Colonic mucosa (tissue), 4 donors: ENCODE measurements at places on chromosomes 1 and 21.

- no peaks in the 10 kb centered on the region for H3K36me3 ChIP-seq
- no peaks in the 10 kb centered on the region for H3K27me3 ChIP-seq
- peak overlapping the region; percentile 79 for H3K27ac ChIP-seq
- H3K4me1 ChIP-seq: peaks cover 20% of the 10 kb centered on the region
These were observed 15.1 kb upstream of the PADI3 start for GRCh38 chr1:17233675-17234320.

DNA sequence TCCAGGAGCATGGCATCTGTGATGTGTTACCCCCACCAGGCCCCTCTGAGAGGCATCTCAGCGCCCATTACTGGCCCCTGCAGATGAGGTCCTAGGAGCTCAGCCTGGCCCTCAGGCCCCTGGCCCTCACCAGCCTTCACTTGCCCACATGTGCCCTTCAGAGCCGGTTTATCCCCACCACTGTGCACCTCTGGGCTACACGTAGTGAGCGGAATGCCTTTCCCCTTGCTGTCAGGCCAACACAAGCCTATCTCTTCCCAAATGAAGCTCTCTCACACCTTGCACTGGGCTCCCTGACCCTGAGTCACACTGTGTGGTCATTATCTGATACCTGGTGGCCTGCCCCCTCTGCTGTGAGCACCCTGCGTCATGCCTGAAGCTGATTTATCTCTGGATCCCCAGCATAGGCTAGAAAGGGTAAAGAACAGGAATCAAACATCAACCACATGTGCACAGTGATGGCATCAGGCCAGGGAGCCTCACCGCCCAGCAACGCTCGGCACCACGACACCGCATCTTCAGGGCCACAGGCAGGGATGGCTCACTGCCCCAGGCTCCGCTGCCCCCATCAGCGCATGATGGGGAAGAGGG is 49.1 kb downstream of the GLIS1 start:
- H3K4me3 ChIP-seq: no peak overlapping the region
- no peak overlapping the region for H3K27ac ChIP-seq
- no peaks in the 10 kb centered on the region for H3K27me3 ChIP-seq
- no peak for DNase-seq
- no peaks in the 10 kb centered on the region for H3K36me3 ChIP-seq
- no peaks in the 10 kb centered on the region for H3K4me1 ChIP-seq

DNA sequence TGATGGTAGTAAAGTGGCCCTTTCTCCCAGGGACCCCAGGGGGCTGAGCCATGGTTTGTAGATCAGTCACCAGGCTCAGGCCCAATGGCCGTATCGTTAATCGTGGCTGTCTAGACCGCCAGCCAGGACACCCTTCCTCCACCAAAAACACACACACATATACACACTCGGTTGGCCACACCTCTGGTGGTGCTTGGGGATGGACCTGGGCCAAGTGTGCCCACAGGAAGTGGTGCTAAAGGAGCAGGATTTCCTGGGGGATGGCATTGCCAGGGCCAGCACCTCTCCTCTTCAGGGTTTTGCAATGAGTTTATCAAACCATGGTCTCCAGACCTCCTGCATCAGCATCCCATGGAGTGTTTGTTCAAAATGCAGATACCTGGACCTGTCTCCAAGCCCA is 36.2 kb downstream of the CITED4 start:
- H3K4me1 ChIP-seq: no peaks in the 10 kb centered on the region
- H3K4me3 ChIP-seq: no peak overlapping the region
- no peaks in the 10 kb centered on the region for H3K36me3 ChIP-seq
- no peak overlapping the region for H3K27ac ChIP-seq

DNA sequence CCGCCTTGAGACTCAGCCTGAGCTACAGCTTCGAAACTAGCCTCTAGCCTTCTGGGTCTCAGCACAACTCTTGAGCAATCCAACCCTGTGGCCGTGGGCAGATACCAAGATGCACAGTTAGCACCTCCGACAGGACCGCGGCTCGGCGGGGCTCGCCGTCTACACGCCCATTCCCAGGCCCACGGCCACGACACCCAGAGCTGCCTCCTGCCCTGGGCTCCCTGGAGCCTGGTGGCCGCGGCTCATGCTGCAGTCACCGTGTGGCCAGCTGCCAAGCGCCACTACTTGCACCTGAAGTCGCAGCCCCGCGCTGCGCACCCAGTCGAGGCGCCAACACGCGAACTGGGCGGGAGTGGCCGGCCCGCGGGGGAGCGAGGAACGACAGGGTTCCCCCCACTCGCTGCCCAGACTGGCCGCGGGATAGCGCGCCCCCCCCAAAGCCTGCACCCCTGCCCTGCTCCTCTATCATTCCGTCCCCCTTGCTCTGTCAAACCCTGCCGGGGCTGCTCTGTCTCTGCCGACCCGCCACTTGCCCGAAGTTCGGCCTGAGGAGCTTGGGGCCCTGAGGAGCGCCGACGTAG is 729 bp upstream of the CDCA8 start:
- peak; percentile 53 for DNase-seq
- peak overlapping the region; percentile 63 for H3K27ac ChIP-seq

DNA sequence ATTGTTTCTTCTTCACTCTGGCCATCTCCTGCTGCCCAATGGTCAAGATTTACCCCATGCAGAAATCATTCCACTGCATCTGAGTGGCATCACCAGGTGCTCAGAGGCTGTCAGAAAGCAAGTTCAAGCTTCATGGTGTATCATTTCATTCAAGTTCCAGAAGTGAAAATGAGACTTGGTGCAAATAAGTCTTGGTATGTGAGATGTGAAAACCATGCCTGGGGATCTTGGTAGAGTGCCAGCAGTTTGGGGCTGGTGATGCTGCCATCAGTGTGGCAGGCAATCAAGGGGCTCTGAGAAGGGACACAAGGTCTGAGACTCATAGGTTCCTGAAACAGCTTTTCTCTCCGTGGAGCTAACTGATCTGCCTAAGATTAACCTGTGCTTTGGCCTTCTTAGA is 52.0 kb downstream of the CD2 start:
- H3K4me1 ChIP-seq: no peaks in the 10 kb centered on the region
- DNase-seq: no peak
- no peak overlapping the region for H3K27ac ChIP-seq
- no peaks in the 10 kb centered on the region for H3K27me3 ChIP-seq

GRCh38 chr1:197619008-197619640 is 156.2 kb downstream of the DENND1B start:
- H3K27ac ChIP-seq: no peak overlapping the region
- no peak overlapping the region for H3K4me3 ChIP-seq
- no peaks in the 10 kb centered on the region for H3K27me3 ChIP-seq
- no peaks in the 10 kb centered on the region for H3K36me3 ChIP-seq

DNA sequence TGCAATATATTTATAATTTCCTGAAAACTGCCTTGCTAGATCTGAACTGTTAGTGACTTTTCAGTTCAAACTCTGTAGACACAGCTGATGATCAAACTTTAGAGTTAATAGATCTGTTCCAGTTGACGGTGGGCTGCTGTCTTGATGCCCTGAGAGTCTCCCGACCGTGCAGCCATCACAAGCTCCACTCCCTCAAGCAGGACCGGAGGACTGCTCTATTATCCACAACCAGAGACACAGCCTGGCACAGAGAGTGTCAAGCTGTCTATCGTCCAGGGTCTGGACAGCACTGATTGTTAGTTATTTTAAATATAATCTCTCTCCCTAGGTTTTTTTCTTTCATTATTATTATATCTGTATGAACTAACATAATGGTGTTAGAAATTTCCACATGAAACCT is 8.0 kb downstream of the CHODL start:
- H3K36me3 ChIP-seq: no peaks in the 10 kb centered on the region
- H3K27ac ChIP-seq: no peak overlapping the region
- H3K4me3 ChIP-seq: no peak overlapping the region
- DNase-seq: no peak

DNA sequence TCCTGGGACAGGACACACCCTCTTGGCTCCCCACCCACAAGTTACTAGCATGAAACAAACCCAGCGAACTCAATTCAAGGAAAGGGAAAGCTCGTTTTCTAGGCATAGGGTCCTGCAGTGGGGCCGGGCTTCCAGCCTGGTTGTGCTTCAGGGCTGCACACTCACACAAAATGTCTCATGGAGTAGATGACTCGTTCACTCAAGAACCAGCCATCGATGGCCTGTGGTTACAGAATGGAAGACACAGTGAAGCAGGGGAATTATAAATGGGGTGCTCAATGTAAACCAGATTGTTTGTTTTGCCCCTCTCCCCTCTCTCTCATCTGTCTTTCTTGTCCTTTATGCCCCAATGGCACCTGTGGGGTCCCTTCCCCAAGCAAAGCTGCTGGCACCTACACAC is 56.0 kb upstream of the COX20 start:
- DNase-seq: no peak
- no peaks in the 10 kb centered on the region for H3K36me3 ChIP-seq
- H3K4me1 ChIP-seq: no peaks in the 10 kb centered on the region
- H3K27ac ChIP-seq: no peak overlapping the region
- no peaks in the 10 kb centered on the region for H3K27me3 ChIP-seq
- H3K4me3 ChIP-seq: no peak overlapping the region

- H3K27me3 ChIP-seq: peaks cover 13% of the 10 kb centered on the region
- peaks cover 9% of the 10 kb centered on the region for H3K4me1 ChIP-seq
- no peak within 1 kb of the TSS for H3K4me3 ChIP-seq
- H3K27ac ChIP-seq: no peak within 1 kb of the TSS
- H3K36me3 ChIP-seq: no peaks in the 10 kb centered on the region
These were observed at the start of gene BGLAP for GRCh38 chr1:156241926-156242325. Gene BGLAP, plus strand, starts transcription at chr1:156242184. Its CDS starts 48 bp downstream, at chr1:156242232.

GRCh38 chr1:173253046-173253445 is 45.9 kb upstream of the TNFSF4 start:
- no peak overlapping the region for H3K27ac ChIP-seq
- H3K27me3 ChIP-seq: no peaks in the 10 kb centered on the region
- no peak overlapping the region for H3K4me3 ChIP-seq
- H3K4me1 ChIP-seq: no peaks in the 10 kb centered on the region
- DNase-seq: no peak

DNA sequence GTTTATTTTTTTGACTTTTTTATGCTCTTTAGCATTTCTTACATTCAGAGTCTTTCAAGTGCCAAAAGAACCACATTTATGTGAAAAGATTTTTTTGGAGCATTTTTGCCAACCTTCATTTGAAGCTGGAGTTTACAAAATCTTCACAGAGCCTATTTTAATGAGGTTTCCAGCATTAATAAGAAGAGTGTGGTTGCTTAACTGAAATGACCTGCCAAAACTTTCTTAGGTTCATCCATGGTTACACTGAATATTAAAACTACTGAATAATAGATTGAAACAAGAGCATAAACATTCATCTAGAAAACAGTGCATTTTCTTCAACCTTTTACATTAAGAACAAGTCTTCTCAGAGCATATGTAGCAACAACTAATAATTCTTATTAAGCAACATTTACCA is 672.3 kb upstream of the CXADR start:
- H3K4me1 ChIP-seq: no peaks in the 10 kb centered on the region
- H3K27ac ChIP-seq: no peak overlapping the region
- no peak overlapping the region for H3K4me3 ChIP-seq
- DNase-seq: no peak
- no peaks in the 10 kb centered on the region for H3K36me3 ChIP-seq
- no peaks in the 10 kb centered on the region for H3K27me3 ChIP-seq

GRCh38 chr1:41138549-41138948 is 103.6 kb downstream of the SCMH1 start:
- no peaks in the 10 kb centered on the region for H3K36me3 ChIP-seq
- no peak overlapping the region for H3K4me3 ChIP-seq
- no peak overlapping the region for H3K27ac ChIP-seq
- no peak for DNase-seq
- H3K27me3 ChIP-seq: no peaks in the 10 kb centered on the region
- H3K4me1 ChIP-seq: no peaks in the 10 kb centered on the region

DNA sequence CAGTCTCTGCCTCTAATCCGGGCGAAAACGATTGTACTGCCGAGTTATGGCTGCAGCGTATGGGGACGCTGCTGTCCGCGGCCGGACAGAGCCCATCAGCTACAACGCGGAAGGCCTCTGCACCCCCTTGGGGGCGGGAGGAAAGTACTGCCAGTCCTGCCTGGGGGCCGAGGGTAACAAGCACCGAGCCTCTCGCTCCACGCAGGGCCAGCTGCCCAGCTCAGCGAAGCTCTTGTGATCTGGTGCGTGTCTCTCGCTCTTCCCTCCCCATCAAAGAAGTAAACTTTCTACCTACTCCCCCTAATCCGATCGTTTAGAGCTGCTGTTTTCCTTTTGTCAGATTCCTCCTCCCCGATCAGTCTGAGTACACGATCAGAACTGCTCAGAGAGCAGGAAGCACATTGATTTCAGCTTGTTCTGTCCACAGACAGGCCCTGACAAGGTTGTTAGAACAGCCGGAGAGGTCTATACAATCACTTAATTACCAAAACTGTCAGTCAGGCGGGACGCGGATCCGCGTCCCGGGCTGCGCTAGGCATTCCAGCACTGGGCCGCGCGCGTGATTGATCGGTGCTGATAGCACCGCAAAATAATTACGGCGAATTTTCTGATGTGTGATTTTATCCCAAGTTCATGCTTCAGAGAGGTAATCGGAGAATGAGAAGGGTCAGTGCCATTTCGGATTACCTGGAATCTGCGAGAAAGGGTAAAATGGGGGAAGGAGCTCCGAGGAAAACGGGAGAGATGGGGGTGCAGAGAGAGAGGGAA is 8.7 kb upstream of the BARHL2 start:
- no peaks in the 10 kb centered on the region for H3K4me1 ChIP-seq
- no peaks in the 10 kb centered on the region for H3K36me3 ChIP-seq
- H3K27ac ChIP-seq: no peak overlapping the region
- no peak overlapping the region for H3K4me3 ChIP-seq
- DNase-seq: no peak

- H3K4me3 ChIP-seq: no peak overlapping the region
These were observed 98.0 kb upstream of the C1orf105 start for GRCh38 chr1:172322219-172323061.

- H3K27me3 ChIP-seq: no peaks in the 10 kb centered on the region
- H3K4me1 ChIP-seq: no peaks in the 10 kb centered on the region
- H3K27ac ChIP-seq: no peak overlapping the region
- H3K4me3 ChIP-seq: no peak overlapping the region
- DNase-seq: no peak
These were observed 572.9 kb downstream of the LTN1 start for GRCh38 chr21:28419811-28420210.

DNA sequence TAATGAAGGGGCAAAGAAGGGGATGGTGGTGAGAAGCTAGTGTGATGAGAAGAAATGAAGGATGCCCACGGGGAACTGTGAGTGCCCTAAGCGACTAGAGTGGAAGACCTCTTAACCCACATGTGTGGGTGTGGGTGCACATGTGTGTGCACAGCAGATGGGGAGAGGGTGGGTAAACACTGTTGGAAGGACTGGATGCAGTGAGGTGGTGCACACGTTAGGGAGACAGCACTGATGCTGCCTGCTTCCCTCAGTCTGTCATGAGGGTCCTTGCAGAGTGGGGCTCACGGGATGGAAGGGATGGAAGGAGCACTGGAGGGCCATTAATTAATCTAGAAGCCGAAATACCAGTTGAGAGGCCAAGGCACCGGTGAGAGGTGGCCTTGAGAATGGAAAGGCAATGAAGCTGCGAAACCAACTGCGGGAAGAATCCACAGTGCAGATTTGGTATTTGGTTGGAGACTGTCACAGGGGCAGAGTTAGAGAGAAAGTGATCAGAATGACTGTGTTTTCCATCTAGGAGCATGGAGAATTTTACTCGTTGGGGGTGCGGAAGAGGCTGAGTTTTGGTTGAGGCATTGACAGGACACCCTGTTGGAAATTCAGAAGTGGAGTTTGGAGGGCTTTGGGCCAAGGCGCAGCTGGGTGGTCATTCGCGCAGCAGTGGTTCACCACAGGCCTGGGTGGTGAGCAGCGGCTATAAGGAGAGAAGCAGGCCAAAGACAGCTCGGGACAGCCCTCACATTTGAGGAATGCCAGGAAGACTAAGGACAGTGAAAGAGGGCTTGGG is 15.8 kb downstream of the RCSD1 start:
- no peak overlapping the region for H3K4me3 ChIP-seq
- no peaks in the 10 kb centered on the region for H3K4me1 ChIP-seq
- DNase-seq: no peak

- no peak for DNase-seq
- no peaks in the 10 kb centered on the region for H3K36me3 ChIP-seq
- H3K4me3 ChIP-seq: no peak overlapping the region
- H3K4me1 ChIP-seq: no peaks in the 10 kb centered on the region
- no peaks in the 10 kb centered on the region for H3K27me3 ChIP-seq
These were observed 18.9 kb upstream of the NID1 start for GRCh38 chr1:236083650-236084385.
